ENCODE measurements at places on chromosomes 16 and 17.

DNA sequence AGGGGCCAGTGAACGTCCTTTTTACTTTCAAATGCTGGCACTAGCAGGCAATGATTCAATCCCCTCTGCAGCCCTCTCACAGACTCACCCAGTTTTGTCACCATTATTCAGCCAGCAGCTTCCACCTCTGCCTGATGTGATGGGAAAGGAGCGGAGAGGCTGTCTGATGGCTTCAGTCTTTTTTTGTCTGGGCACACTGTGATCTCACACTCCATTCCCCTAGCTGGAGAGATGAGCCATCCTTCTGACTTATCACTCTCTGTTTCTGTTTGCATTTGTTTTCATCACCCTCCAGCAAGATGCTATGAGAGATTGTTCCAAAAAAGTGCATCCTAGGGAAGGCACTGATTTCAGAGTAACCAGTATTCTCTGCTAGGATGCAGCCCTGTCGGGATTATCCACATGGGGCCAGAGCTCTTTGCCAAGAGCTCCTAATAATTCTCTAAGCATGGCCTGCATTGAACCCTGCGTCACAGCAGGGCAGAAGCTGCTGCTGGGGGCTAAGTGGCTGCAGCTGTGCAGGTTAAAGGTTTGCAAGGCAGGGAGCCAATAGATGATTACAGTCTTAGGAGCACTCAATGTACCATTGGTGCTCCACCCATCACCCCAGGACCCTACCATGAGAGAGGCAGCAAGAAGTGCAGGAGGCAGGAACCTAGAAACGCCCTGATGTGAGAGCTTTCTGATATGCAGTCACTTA, 236.1 kb upstream of the C16orf82 start:
- DNase-seq: no peak

DNA sequence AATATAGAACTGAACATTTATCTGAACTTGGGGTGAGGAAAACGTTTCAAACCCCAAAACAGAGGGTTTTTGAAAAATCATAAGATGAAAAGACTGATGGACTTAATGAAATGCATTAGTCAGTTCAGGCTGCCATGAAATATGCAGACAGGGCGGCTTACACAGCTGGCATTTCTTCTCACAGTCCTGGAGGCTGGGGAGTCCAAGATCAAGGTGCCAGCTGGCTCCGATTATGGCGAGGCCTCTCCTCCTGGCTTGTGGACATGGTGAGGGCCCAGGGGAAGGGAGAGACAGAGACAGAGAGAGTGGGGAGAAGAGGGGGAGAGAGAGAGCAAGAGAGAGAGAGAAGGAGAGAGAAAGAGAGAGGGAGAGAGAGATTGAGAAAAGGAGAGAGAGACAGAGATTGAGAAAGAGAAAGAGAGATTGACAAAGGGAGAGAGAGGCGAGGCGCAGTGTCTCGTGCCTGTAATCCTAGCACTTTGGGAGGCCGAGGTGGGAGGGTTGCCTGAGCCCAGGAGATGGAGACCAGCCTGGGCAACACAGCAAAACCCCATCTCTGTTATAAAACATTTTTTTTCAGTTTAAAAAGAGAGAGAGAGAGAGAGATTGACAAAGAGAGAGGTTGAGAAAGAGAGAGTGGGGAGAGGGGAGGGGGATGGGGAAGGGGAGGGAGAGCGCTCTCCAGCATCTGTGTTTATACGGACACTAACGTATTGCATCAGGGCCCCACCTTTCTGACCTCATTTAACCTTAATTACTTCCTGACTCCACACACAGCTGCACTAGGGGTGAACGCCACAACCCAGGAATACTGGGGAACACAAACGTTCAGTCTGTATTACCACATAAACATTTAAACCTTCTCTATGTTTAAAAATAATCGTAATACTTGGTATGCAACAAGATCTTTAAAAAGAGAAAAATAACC, 24.6 kb upstream of the RPH3AL start:
- no peak for DNase-seq

GRCh38 chr17:74460241-74460640, 6.2 kb upstream of the CD300A start:
- DNase-seq: no peak

DNA sequence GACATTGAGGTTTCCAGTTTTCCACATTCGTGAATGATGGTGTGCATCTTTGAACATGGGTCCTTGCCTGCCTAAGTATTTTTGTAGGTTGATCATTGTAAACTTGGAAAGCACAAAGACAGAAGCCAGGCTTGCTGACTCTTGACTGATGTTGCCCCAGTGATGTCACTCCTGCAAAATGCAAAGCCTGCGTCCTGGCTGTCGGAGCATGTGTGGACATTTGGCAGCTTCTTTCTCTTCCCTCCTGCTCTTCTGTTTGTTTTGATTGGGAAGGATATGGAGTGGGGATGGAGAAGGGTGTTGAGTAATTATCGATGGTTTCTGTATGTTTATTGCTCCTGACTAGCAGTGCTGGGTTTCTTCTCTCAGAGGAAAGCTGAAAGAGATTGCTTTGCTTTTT, 3.2 kb downstream of the NDE1 start:
- DNase-seq: no peak

DNA sequence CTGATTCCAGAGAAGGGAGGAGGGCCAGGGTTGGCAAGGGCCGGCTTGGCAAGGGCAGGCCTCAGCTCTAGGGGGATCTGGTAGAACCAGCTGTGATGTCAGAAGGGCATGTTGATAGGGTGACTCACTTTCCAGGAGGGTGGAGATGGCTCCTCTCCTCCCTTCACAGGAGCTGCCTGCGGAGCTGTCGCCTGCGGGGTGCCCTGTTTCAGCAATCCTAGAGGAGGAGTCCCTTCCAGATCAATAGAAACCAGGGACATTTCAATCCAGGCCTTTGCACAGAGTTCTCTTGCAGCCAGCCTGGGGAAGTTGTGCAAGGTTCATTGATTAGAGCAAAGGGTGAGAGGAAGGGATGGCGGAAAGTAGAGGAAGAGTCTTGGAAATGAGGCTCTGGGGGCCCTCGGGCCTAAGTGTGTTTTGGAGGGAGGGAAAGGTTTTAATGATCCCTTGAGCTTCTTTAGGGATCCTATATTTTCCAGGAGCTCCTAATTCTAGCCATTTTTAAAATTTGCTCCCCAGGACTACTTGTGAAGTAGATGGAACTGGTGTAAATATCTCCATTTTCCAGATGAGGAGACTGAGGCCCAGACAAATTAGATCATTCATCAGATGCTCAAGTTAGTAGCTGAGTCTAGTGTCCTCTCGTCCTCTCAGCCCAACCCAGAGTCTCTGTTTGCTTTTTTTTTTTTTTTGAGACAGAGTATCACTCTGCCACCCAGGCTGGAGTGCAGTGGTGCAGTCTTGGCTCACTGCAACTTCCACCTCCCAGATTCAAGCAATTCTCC, 24.8 kb upstream of the CSNK2A2 start:
- DNase-seq: no peak

GRCh38 chr17:6938637-6939036, 57.2 kb upstream of the ALOX12 start:
- no peak for DNase-seq

DNA sequence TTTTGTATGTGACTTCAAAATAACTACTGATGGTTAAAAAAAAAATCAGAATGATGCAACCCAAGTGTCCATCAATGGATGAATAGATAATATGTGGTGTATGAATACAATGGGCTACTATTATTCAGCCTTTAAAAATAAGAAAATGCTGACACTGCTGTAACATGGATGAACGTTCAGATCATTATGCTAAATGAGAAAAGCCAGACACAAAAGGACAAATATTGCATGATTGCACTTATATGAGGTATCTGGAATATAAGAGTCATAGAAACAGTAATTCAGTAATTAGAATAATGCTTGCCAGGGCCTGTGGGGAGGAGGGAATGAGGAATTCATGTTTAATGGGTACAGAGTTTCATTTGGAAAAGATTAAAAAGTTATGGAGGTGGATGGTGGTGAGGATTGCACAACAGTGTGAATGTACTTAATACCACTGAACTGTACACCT, 25.4 kb downstream of the TENT4B start:
- DNase-seq: no peak

DNA sequence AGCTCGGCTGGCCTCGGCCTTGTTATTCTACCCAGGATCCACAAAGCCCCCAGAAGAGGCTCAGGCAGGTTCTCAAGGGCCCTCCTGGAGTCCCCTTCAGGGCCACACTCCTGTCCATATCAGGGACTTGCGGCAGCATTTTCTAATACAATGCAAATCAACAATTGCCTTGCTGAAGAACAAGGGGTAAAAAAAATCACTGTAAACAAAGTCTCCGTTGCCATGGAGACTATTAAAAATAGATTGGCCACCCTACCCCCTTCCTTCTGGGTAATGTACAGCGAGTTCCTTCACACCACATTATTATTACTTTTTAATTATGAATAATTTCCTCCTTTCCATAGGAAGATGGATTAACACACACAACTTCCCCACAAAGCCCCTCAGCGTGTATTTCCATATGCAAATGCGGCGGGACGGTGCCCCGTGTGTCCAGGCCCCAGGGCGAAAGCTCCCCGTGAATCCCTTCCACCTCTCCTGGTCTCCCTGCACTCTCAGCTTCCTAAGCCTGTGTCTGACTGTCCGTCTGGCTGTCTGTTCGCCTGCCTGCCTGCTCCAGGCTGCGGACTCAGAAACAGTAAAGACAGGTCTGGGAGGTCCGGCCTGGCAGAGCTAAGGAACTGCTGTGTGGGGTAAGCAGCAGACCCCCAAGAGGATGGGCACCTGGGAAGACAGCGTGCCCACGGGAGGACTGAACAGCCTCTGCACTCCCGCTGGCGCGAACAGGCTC, 196.6 kb downstream of the RBFOX3 start:
- DNase-seq: no peak

Measured in GDM1 (cell line).